ENCODE measurements at places on chromosomes 6 and 20. TPM values are rescaled to one million over a fixed set of nuclear protein-coding genes. Genes with fewer than 3 reads are reported as not detected.

HUS1B gene
- 0.18 TPM for total RNA-seq

MACROD2 gene
- 1.1 TPM for total RNA-seq

SLC32A1 gene
- not detected for total RNA-seq

PPIL4 gene
- 24.1 TPM for total RNA-seq

TRAPPC3L gene
- total RNA-seq = not detected

IDH3B gene
- total RNA-seq = 132 TPM

BHLHE23 gene
- not detected for total RNA-seq

MOG gene
- total RNA-seq = not detected

DEFB128 gene
- not detected for total RNA-seq

WFDC5 gene
- not detected for total RNA-seq

AKAP12 gene
- 107 TPM for total RNA-seq

LAMA4 gene
- total RNA-seq = 0.88 TPM

UTRN gene
- total RNA-seq = 8.4 TPM

SLC17A4 gene
- not detected for total RNA-seq

CTAGE9 gene
- not detected for total RNA-seq

ERMARD gene
- total RNA-seq = 6.4 TPM

MAP1LC3A gene
- total RNA-seq = 31.6 TPM

SLC29A1 gene
- 55.8 TPM for total RNA-seq

PRDM1 gene
- total RNA-seq = 4.2 TPM

PBOV1 gene
- not detected for total RNA-seq

TSBP1 gene
- total RNA-seq = not detected

NFYA gene
- 14.9 TPM for total RNA-seq

GJA1 gene
- 83.9 TPM for total RNA-seq

KIAA1586 gene
- 4.7 TPM for total RNA-seq

CLVS2 gene
- 0.07 TPM for total RNA-seq

NRN1 gene
- 0.79 TPM for total RNA-seq

ZC2HC1B gene
- total RNA-seq = not detected

MAN1A1 gene
- 0.05 TPM for total RNA-seq

HEY2 gene
- not detected for total RNA-seq

SPAG4 gene
- total RNA-seq = 3.0 TPM

DOK5 gene
- not detected for total RNA-seq

HS3ST5 gene
- not detected for total RNA-seq

MAP7 gene
- 33.6 TPM for total RNA-seq

CNKSR3 gene
- total RNA-seq = 5.9 TPM

CLIC5 gene
- not detected for total RNA-seq

CD24 gene
- 281 TPM for total RNA-seq

CST8 gene
- total RNA-seq = not detected

GNAS-AS1 gene
- not detected for total RNA-seq

OR2B6 gene
- total RNA-seq = 0.15 TPM

BPI gene
- total RNA-seq = not detected

NKX2-2 gene
- not detected for total RNA-seq

MYH7B gene
- 0.20 TPM for total RNA-seq

LY6G6C gene
- total RNA-seq = not detected

TMEM200A gene
- not detected for total RNA-seq

MRPS10 gene
- 38.9 TPM for total RNA-seq

Data from A549 treated with CpdA at 1 μM for 4 hours (cell line).